HepG2 (cell line): ENCODE measurements at places on chromosomes 3 and 15. TPM values are rescaled to one million over a fixed set of nuclear protein-coding genes. Genes with fewer than 3 reads are reported as not detected.

DNA sequence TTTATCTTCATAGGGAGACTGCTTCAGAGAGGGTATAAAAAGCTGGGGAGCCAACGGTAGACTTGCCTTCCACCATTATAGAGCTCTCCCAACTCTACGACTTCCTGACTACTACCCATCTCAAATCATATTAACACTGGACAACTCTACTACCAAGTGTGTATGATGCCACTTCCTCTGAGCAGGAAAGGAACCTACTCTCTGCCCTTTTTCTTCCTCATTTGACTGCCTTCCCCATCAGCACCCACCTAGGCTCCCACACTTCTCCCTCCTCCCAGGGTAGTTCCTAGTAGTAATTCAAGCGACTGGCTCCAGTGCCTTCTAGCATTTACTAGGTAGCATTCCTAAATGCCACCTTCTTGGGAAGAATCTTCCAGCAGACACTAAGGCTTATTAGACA, 24.5 kb upstream of the TBL1XR1 start:
- no peak overlapping the region for H3K27ac ChIP-seq
- no peaks in the 10 kb centered on the region for H3K36me3 ChIP-seq
- H3K4me1 ChIP-seq = peaks cover 15% of the 10 kb centered on the region
- H3K27me3 ChIP-seq = peaks cover 3% of the 10 kb centered on the region; the same call in 1 of the 3 replicates

GRCh38 chr3:190709351-190709773, 153.1 kb downstream of the GMNC start:
- no peak overlapping the region for H3K27ac ChIP-seq
- no peak for DNase-seq
- no peaks in the 10 kb centered on the region for H3K4me1 ChIP-seq

- DNase-seq = no peak
- H3K27me3 ChIP-seq = no peaks in the 10 kb centered on the region
These were observed 21.8 kb downstream of the SPG11 start for GRCh38 chr15:44641651-44642050.

The ARHGEF26 gene
- total RNA-seq = 6.1 and 6.3 TPM in 2 replicates

The GCNT3 gene
- total RNA-seq = 7.7 and 9.8 TPM in 2 replicates

The UNC13C gene
- 0.03 and 0.04 TPM in 2 replicates for total RNA-seq

The EFHB gene
- 0.15 TPM in 1 of 2 replicates, not detected in the other for total RNA-seq

The ARHGAP31 gene
- not detected in 2 replicates for total RNA-seq
